ENCODE measurements at places on chromosomes 2 and 18. TPM values are rescaled to one million over a fixed set of nuclear protein-coding genes. Genes with fewer than 3 reads are reported as not detected.

Gene SIX2
- 1.0 TPM for total RNA-seq

Gene SLC11A1
- 8.5 TPM for total RNA-seq

Gene IL18R1
- 1.2 TPM for total RNA-seq

Gene LIMS4
- total RNA-seq = 4.0 TPM

Gene SLC16A14
- 2.0 TPM for total RNA-seq

Gene INPP5D
- total RNA-seq = 9.3 TPM

Gene SAG
- not detected for total RNA-seq

Gene EML4
- 12.4 TPM for total RNA-seq

Gene ERCC3
- 22.1 TPM for total RNA-seq

Gene DYNAP
- not detected for total RNA-seq

Gene CTAGE1
- total RNA-seq = not detected

Gene EGR4
- not detected for total RNA-seq

Gene TUBB8B
- total RNA-seq = not detected

Gene RNF125
- 5.1 TPM for total RNA-seq

Gene C2orf72
- total RNA-seq = 0.15 TPM

Gene MC5R
- total RNA-seq = not detected

Gene SPHKAP
- 28.1 TPM for total RNA-seq

Gene LBX2
- 1.0 TPM for total RNA-seq

Gene MALL
- total RNA-seq = 39.1 TPM

Gene GMPPA
- total RNA-seq = 29.0 TPM

Gene RGPD4
- total RNA-seq = 0.06 TPM

Gene DNAJB2
- 63.6 TPM for total RNA-seq

Gene RASGRP3
- 39.9 TPM for total RNA-seq

Gene MROH2A
- total RNA-seq = not detected

Gene DCTN1
- total RNA-seq = 106 TPM

Gene L3MBTL4
- total RNA-seq = 19.1 TPM

Gene PJVK
- total RNA-seq = 1.4 TPM

All from left cardiac atrium (tissue), 4 donors.